ENCODE measurements at places on chromosomes 5 and 9.

DNA sequence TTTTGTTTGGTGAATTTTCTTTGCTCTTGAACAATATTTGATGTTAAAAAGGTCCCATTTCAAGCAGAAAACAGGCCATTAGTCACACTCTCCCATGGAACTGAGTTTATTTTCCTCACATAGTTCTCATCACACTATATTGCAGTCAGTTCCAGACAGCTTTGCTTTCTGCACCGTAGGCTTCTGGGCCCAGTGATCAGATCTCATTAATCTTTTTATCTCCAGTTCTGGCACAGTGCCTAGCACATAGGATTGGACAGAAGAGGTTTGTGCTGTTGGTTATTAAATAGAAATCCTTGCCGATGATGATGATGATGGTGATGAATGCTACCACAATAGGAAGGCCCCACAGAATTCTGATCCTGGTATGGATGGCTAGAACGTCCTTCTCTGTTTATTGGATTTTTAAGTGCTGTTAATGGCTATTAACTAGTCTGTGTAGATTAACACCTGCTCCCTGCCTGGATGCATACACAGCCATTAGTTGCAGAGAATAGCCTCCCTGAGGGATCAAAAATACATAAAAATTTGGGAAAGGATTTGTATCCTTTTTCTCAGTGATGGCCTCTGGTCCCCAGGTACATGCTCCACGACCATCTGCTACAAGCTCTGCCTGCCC, 52.0 kb upstream of the NTRK2 start:
- no peak for DNase-seq

GRCh38 chr5:14665949-14666348, 1.4 kb downstream of the OTULIN start:
- no peak for DNase-seq

GRCh38 chr9:77010527-77010926, 8.9 kb upstream of the FOXB2 start:
- no peak for DNase-seq

- no peak for DNase-seq
Observed at GRCh38 chr5:43195670-43196265, 3.7 kb downstream of the NIM1K start.

GRCh38 chr5:138469540-138470321, 4.5 kb downstream of the EGR1 start:
- DNase-seq, result no peak

All from substantia nigra (tissue), 51 donors.